ENCODE measurements at places on chromosomes 4 and X.
A peak's percentile ranks its signal among the peaks of the same experiment; 100 is the strongest.

GRCh38 chr4:26787461-26788340, 72.9 kb upstream of the STIM2 start:
- DNase-seq = peak; percentile 28

DNA sequence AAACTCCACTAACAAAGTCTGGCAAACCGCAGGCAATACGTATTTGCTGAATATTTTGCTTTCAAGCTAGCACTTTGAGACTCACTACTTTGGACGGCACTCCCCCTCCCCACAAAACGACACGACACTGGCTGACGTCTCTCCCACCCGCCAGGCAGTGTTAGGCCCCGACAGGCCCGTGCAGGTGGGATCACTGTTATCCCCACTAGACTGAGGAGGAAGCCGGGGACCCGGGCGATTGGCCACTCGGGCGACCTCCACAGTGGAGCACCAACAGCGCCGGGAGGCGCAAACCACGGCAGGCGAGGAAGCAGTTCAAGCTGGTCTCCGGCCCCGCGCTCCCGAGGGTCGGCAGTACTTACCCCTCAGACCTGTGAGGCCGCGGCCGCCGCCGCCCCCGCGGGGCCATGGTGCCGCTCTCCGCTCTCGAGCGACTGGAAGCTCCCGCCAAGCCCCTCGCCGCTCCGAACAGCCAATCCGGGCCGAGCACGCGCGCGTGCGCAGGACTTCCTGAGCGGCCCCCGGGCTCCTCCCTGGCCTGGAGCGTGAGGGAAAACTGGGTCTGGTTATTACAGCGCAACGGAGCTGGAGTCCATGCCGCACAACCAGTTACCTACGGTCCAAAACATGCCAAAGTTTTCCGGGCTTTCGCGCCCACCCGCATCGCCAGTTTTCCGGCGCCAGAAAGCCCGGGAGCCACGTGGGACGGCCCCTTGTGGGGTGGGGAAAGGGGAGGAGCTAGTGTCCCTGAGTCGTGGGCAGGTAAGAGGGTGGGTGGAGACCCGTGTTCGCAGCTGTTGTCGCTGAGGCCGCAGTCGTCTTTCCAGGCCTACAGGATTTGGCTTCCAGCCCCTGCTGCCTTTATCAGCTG, at the start of gene CENPU:
TSS of gene CENPU (minus strand) at position 443 of the 871 bp plus-strand sequence. CDS start at position 409, 34 bp downstream.
- peak; percentile 90 for DNase-seq

- DNase-seq = no peak
Observed at GRCh38 chrX:15391850-15392249, 7.6 kb upstream of the VEGFD start.

DNA sequence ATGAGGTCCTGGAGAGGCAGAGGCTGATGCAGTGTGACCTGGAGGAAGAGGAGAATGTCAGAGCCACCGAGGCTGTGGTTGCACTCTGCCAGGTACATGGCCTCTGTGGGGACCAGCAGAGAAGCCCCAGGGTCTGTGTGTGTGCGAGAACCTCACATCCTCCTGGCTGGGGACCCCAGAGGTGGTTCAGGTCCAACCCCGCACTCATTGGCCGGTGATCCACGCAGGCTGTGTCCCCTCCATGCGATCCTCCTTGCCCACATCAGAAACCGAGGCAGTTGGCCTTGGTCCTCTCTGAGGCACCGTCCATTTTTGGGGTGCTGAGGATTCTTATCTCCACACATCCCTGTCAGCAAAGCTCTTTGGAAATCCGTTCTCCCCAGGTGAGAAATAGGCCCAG, 45.3 kb downstream of the EVC start:
- no peak for DNase-seq

GRCh38 chr4:337932-338758, 531 bp downstream of the ZNF141 start:
- DNase-seq = peak; percentile 35

GRCh38 chr4:88953400-88953799, 103.6 kb downstream of the FAM13A start:
- DNase-seq = no peak

DNA sequence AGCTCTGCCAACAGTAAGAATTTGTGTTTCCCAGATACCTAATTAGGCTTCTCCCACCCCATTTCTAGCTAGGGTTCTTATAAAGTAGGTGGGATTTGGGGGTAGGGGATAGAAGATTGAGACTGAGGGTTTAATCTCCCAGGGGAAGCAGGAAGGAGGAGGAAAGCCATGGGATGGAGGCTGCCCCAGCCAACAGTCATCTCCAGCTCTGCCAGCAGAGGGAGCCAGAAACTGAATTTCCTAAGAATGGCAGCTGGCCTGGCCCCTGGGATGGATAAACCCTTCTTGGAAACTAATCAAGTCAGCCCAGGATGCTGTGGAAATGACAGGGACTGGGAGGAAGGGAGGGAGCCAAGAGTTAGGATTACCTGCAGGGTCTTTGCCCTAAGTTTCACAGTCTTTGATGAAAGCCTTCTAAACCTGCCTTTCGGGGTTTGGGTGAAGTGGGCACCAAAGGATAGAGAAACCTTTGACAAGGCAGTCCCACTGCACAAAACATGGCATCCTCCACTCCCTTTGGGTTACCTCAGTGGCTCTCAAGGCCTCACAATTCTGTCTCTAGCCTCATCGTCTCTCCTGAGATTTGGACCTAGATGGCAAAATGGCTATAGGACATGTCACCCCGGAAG, 6.7 kb upstream of the ERCC6L start:
- DNase-seq = peak; percentile 27

GRCh38 chrX:96909291-96909690, 25.6 kb downstream of the RPA4 start:
- DNase-seq = no peak

GRCh38 chr4:38846015-38846414, 10.6 kb downstream of the TLR6 start:
- DNase-seq = no peak

- DNase-seq = no peak
Observed at GRCh38 chr4:16122308-16122711, 38.5 kb upstream of the PROM1 start.

- no peak for DNase-seq
Observed at GRCh38 chr4:173518425-173519102, 11.5 kb downstream of the HAND2 start.

- no peak for DNase-seq
Observed at GRCh38 chrX:105018865-105019264, 201.6 kb downstream of the TEX13A start.

- no peak for DNase-seq
Observed at GRCh38 chr4:100525686-100526085, 7.9 kb upstream of the EMCN start.

- DNase-seq = no peak
Observed at GRCh38 chr4:172143605-172144314, 330.6 kb downstream of the GALNTL6 start.

GRCh38 chrX:22969411-22969810, 30.3 kb upstream of the DDX53 start:
- no peak for DNase-seq

GRCh38 chr4:7444731-7445130, 10.0 kb upstream of the PSAPL1 start:
- DNase-seq = no peak

DNA sequence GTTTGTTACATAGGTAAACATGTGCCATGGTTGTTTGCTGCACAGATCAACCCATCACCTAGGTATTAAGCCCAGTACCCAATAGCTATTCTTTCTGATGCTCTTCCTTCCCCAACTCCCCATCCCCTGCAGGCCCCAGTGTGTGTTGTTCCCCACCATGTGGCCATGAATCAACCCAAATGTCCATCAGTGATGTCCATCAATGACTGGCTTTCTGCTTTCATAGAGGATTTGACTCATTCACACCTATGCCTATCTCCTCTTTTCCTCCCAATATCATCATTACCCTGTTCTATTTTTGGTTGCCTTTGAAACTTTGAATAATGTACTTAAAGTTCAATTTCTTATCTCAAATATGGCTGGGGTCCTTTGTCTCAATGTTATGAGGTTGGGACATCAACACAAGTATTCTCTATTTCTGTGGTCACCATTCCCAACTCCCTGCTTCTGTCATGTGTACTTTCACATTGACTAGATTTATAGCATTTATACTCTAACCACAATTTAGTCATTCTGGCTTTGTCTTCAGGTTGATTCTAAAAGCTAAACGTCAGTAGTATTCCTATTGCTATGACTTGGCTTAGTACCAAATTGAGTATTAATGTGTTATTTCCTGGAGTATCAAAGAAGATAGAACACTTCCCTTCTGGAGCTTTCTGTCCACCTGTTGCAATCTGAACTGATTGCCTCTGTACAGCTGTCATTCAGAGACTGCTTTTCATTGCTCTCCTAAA, 107.2 kb downstream of the TAB3 start:
- DNase-seq = no peak

- no peak for DNase-seq
Observed at GRCh38 chr4:109959195-109959594, 46.5 kb downstream of the EGF start.

DNA sequence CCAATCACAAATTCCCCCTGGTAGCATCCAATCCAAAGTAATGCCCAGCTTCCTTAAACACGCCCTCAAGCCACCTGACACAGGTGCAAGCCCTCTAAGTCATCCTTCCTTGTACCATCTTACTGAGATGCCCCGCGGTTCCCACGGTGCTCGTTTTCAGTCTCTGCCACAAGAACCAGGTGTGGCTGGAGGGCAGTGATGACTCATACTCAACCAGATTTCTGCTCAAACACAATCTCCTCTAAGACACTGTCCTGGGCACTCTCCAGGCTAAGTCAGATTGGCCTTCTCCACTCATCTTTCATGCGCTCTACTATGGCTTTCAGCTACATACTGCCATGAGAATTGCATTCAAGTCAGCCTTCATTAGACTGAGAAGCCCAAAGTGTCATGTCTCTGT, 3.5 kb downstream of the SH3KBP1 start:
- no peak for DNase-seq

- DNase-seq = no peak
Observed at GRCh38 chr4:104743215-104743653, 248.5 kb upstream of the CXXC4 start.

GRCh38 chrX:52988985-52989917, 30.9 kb upstream of the FAM156A start:
- no peak for DNase-seq

GRCh38 chr4:56686537-56687231, 5.6 kb upstream of the HOPX start:
- no peak for DNase-seq

GRCh38 chr4:24971192-24971591, 58.4 kb upstream of the CCDC149 start:
- no peak for DNase-seq

DNA sequence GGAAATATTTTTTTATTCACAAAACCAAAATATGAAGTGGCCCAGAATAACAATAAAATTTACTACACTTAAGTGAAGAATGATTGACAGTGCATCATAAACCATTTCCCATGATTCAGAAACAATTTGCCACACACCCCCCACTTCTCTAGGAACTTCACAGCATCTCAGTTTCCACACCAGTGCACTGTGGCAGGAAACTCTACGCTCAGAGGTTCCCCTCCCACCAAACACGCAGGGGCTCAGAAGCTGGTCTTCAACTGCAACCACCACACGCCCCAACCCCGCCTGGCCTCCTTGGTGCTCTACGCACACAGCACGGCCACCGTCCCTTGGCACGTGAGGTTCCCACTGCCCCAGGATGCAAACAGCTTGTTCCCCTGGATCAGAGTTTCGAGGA, 63.7 kb downstream of the ZFYVE28 start:
- no peak for DNase-seq

- no peak for DNase-seq
Observed at GRCh38 chrX:19879735-19880378, 7.5 kb downstream of the SH3KBP1 start.

DNA sequence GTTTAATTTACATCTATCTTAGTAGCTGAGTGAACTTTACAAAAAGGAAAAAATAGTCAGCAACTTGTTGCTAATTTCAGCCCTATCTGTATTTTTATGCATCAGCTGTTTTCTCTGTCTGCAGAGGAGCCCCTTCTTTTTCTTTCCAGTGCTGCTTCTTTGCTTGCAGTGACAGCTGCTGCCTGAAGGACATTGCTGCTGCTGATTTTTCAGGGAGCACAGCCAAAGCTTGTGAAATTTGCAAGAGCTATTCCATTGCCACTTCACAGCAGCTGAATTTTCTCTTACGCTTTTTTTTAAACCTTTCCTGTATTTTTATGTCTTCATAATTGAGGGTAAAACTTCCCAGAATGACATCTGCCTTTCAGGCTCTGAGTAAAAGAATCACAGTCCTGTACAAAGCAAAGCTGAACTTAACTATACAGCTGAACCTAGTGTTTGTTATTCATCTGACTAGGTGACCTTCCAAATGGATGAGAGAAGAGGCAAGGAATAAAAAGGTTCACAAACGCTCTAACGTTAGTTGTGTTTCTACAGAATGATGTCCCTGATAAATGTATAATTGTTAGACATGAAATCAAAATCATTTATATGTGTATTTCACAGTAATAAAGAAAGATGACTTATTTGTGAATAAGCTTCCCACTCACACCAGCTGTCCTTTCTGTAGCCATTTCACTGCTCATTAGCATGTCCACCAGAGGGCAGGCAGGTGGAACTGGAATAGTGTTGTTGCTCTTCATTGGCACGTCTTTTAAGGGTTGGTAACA, 541.4 kb downstream of the ADGRL3 start:
- DNase-seq = no peak

- DNase-seq = no peak
Observed at GRCh38 chr4:184510401-184510800, 36.1 kb upstream of the IRF2 start.

DNA sequence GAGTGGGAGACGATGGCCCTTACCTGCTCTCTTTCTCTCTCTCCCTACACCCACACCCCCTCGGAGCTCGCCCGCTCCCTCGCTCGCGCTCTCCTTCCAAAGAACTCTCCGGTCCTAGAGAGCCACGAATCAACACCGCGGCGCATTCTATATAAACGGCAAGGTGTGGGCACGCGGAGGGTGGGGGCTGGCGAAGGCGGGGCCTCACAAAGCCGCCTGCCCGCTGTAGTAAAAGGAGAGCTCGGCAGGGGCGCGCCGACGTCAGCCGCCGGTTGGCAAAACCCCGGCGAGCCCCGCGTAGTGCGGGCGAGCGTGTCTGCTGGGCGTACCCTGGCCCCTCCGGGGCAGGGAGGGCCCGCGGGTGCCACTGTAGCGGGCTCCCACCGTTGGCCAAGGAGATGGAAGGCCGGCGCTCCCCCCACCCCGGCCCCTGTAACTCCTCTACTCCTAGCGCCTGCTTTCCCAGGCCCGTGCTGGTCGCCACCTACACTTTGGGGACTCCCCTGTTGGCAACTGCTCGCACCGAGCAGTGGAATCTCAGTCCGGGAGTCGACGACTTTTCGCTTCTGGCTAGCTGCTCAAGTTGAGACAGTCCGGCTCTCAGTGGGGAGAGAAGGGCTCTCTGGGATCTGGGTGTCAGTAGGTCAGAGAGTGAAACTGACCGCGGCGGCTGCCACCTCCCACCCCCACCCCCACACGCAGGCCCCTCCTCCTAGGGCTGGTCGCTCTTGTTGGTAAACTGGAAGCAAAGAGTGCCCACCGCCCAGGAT, 325.5 kb upstream of the F9 start:
- no peak for DNase-seq

Measured in activated CD4-positive, alpha-beta T cell treated with anti-CD3 and anti-CD28 coated beads for 24 hours (primary cell).